ENCODE measurements at places on chromosomes 12 and 14. TPM values are rescaled to one million over a fixed set of nuclear protein-coding genes. Genes with fewer than 3 reads are reported as not detected.

Gene SELPLG
- total RNA-seq = 2.3 TPM

Gene TAS2R14
- total RNA-seq = 0.52 TPM

Gene KRT78
- total RNA-seq = not detected

Gene KRT79
- not detected for total RNA-seq

DNA sequence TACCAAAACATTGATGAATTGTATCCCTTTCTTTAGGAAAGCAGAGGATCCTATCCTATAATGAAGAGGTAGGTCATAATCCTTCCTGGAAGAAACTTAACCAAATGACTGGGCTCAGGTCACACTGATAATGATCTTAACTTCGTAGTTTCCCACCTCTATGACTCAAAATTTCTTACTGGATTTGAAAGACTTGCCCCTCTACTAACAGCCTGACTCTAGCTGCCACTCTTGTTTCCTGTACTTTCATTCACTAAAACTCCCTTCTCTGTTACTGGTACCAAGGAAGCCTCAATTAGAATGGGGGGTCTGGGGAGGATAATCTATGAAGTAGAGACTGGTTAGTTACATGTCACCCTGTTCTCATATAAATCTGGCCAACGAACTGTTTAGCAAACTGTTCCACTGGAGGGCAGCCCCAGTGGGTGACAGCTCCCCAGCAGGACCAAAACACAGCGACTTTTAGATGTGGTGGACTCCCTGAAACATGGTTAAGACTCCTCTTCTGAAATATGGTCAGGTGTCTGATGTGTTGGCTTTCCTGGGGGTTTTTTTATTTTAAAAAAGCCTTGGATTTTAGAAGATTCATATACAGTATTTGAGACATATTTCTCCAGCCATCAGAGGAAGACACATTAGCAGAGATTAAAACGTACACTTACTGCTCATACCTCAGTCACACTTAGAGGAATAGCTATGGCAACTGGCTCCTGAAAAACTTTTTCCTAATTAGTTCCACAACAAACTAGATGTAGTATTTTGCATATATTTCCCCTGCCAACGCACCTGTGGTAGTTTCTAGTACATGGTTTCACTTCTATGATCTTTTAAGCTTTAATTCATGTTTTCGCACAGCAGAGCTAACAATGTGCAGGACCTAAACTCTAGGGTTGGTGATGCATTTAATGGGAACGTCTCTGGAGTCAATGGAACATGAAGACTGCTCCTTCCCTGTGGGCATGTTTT lies 72.3 kb downstream of the ACADS start:
- DNase-seq = no peak

DNA sequence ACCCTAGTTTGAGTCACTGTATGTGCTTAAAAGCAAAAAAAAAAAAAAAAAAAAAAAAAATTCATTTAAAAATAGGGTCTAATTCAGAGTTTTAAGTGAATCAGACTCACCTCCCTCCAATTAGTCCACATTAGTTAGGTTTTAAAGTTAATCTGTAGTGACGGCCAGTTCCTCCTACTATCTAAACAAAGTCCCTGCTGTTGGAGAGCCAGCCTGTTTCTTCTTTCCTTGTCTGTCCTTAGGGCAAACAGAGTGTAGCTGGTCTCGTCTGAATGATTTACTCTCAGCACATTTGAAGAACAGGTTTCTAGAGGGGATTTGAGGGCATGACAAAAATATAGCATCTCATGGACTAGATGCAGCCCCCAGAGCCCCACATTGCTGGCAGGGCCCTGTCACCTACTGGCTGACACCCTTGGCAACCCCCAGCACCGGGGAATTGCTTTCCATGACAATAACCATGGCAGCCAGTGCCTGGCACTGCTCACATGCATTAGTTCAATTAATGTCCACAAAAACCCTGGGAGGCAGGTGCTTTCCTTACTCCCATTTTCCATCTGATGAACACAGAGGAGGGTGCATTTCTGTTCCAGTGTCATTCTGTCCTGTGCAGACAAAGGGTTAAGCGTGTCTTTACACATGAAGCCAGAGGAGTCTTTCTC lies 138.3 kb downstream of the PLXNC1 start:
- no peak for DNase-seq

- DNase-seq = no peak
These were observed 4.2 kb upstream of the ASPG start for GRCh38 chr14:104081261-104081835.

DNA sequence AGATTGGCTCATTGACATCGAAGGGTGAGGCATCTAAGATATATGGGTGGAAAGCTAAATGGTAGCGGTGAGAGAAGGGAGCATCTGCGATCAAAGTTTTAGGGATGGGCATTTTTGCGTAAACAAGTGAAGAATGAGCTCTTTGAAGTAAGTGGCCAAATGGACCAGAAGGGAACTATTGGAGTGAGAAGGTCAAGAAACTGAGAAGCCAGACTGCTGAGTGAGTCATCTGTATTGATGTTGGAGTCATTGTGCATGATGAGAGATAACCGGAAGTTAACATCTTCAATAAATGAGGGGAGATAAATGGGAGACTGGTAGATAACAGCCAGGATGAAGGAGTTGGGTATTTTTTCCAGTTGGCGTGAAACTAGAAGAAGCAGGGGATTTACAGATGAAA lies 271.9 kb upstream of the PDE3A start:
- DNase-seq = no peak

GRCh38 chr14:99190696-99191394 lies 81.2 kb downstream of the BCL11B start:
- no peak for DNase-seq

DNA sequence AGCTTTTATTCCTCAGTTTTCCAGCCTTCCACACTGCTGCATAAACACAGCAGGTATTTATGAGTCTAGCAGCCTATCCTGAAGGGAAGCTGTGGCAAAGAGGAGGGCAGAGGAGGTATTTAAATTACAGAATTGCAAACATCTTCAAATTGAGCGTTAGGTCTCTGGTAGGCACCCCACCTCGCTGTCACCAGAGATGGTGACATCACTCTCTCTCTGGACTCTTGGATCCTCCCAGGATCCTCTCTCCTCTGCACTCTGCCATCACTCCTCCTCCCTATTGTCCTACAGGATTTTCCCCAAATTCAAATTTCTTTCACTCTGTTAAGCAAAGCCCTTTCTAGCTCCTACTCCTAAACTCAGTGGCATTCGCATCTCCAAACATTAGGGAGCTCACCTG lies 6.7 kb downstream of the PLEKHD1 start:
- no peak for DNase-seq

DNA sequence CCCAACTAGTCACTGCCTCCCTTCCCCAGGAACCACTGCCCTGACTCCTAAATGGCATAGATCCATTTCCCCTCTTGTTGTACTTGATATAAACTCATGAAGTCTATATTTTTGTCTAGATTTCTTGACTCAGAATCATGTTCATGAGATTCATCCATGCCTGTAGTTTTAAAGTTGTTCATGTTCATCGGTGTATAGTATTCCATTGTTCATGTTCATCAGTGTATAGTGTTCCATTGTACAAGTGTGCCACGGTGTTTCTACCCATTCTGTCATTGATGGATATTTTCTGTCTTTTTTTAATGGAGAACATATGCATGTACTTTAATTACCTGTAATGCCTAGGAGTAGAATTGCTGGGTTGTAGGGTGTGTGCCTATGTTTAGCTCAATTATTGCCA lies 261.7 kb downstream of the CACNA1C start:
- DNase-seq = no peak

DNA sequence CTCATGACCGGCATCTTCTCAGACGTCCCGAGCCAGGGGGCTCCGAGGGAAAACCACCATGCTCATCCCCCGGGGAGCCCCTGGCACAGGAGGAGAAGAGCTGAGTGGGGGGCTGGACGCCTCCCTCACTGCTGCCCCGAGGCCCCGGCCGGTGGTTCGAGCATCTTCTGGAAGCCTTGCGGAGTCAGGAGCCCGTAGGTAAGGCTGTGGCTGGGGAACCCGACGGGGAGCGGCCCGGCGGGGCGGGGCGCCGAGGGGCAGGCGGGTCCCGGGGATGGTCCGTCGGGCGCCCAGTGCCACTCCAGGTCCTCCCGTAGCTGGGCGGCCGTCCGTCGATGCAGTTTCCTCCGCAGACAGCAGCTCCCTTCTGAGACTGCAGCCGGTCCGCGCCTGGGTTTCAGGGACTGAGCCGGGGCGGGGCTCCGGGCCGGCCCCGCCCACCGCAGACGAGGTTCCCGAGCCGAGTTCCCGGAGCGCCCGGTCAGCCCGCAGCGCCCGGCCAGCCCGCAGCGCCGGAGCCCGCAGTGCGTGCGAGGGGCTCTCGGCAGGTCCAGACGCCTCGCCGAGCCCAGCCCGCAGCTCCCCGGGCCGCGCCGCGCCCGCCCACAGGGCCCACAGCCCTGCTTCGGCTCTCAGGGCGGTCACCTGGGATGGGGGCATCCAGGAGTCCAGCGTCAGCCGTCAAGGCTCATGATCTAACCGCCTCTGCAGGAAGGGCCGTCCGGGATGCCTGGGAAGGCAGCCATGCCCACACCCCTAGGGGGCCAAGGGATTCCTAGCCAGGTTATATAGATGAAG lies at the start of gene PGF:
Gene PGF (minus strand): TSS at position 369 of the 798 bp plus-strand sequence. CDS start 355 bp downstream, at position 14.
- peak; percentile 73 for DNase-seq

GRCh38 chr12:94644141-94644979 lies 6.0 kb downstream of the TMCC3 start:
- DNase-seq = peak; percentile 31

DNA sequence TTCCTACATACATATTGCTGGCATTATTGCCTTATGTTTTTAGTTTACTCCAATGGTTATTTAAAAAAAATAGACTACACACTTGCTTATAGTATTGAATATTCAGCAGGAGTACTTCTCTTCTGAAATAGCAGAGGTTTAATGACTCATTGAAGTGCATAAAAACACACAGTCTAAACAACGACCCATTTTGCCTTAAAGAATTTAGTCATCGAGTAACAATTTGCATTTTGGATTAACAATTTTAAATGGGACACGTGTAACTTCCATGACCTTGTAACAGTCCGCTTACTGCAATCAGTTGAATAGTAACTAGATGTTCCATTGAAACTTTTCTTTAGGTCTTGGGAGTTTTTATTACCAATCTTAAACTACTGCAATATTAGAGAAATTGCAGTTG lies 9.0 kb downstream of the TRHDE start:
- DNase-seq = no peak

DNA sequence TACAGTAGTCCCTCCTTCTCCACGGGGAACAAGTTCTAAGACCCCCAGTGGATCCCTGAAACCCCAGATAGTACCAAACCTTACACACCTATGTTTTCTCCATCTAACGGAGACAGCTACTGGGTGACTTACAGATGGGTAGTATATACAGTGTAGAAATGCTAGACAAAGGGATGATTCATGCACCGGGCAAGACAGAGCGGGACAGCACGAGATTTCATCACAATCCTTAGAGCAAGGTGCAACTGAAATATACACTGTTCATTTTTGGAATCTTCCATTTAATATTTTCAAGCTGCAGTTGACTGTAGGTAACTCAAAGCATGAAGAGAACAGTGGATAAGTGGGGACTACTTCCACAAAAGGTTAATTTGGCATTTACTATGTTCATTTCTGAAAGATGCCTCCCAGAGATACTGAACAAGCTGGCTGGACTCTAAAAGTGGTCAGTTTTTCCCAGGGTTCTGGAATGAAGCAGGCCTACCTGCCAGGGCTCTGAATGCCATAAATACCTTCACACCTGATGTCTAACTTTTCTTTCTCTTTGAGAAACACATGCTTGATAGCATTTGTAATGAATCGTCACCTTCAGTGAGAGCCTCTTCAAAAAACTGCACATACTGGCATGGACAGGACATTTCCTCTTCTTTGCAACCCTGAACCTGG lies 127.7 kb upstream of the FOXN3 start:
- DNase-seq = no peak

DNA sequence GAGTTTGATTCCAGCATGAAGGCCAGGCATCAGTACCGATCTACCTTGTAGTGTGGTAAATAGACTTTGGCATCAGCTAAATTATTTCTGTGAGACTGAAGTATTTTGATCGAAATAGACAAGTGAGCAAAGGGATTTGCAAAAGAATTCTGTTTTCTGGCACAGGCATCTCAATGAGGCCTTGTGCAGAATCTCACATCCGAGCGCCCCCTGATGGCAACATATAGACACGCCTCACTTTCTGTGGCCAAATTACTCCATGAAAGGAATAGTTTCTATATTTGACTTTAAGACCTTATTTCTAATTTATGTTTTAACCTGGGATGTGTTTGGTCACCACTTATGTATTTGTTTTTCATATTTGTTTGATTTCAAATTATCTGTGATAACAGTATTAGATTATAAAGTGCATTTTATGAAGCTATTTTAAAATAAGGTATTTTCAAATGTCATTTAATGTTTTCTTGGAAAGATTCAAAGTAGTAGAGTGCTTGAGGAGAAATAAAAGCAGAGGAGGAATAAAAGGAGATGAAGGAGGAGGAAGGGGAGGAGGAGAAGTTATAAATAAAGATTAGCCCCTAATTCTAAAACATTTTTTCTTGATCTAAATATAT lies 731.9 kb downstream of the NRXN3 start:
- no peak for DNase-seq

- no peak for DNase-seq
These were observed 350.3 kb upstream of the CCDC196 start for GRCh38 chr14:66135831-66136230.

GRCh38 chr14:93073910-93074769 lies 41.6 kb downstream of the ITPK1 start:
- no peak for DNase-seq

GRCh38 chr14:50062438-50063085 lies 53.8 kb downstream of the VCPKMT start:
- DNase-seq = no peak

GRCh38 chr12:124188084-124188483 lies 106.8 kb upstream of the RFLNA start:
- no peak for DNase-seq

DNA sequence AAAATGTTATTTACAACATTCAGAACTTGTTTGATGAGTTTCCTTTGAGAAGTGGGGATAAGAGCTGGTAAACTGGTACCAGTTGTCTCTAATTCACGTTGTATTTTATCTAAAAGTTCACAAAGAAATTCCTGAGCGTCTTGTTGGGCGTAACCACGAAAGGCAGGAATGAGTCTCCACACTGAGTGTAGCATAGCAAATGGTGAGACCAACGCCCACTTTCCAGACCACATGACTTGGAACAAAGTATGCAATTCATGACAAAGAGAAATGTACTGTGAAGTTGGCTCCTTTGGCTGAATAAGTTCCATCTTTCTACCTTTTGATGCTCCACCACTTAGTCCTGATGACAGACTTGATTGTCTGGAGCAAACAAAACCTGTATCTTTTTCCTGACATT lies 18.4 kb downstream of the USP44 start:
- DNase-seq = no peak

DNA sequence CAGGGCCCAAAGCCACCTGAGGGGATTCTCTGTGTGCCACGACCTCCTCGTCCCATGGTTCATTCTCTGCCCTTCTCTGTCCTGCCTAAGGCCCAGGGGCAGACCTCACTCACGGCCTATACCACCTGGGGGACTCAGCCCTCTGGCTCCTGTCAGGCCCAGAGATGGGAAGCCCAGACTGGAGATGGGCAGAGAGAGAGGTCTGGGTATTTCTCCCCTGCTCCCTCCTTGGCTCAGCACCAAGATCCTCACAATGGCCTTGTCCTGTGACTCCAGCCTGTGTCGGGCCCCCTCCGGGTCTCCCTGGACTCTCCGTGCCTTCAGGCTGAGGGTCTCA lies 46.9 kb upstream of the BCL11B start:
- DNase-seq = no peak
